ENCODE measurements at places on chromosomes 12 and 14.

GRCh38 chr12:124428792-124429281 lies 133.9 kb downstream of the RFLNA start:
- DNase-seq: no peak

DNA sequence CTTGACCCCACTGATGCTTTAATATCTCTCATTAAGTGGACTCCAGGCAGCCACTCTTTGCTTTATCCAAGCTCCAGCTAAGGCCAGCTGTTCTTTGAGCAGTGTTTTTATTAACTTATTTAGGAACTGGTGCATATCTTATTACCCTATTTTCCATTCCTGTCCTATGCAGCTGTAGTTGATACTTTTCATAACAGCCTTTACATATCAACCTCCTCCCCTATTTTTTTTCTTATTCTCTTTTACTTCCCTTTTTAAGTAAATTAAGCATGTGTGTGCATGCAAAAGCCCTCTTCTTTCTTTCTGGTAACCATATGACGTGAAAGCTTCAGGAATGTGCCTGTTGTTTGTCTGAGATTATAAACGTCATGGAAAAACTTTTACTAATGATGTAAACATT lies 121.2 kb downstream of the PTPRQ start:
- DNase-seq: no peak

DNA sequence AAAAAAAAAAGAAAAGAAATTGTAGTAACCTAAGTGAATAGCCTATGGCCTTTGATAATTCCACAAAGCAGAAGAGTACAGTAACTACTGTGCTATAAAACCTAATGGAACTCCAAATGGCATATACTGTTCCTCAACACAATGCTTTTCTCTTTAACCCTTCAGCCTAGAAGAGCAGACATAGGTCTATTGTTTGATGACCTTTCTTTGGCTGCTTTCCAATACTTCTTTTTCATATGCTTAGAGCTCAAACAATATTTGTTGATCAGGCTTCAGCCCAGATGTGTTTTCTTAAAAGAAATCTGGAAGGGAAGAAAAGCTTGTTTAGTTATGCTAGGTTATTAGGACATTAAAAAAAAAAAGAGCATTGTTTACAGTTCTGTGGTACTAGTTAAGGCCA lies 116.4 kb downstream of the NTN4 start:
- no peak for DNase-seq

GRCh38 chr14:87797001-87797400 lies 196.0 kb downstream of the GALC start:
- DNase-seq: no peak

- no peak for DNase-seq
These were observed 65.5 kb downstream of the SVOP start for GRCh38 chr12:108955225-108955835.

- DNase-seq: no peak
These were observed 46.3 kb downstream of the MON2 start for GRCh38 chr12:62512901-62513300.

DNA sequence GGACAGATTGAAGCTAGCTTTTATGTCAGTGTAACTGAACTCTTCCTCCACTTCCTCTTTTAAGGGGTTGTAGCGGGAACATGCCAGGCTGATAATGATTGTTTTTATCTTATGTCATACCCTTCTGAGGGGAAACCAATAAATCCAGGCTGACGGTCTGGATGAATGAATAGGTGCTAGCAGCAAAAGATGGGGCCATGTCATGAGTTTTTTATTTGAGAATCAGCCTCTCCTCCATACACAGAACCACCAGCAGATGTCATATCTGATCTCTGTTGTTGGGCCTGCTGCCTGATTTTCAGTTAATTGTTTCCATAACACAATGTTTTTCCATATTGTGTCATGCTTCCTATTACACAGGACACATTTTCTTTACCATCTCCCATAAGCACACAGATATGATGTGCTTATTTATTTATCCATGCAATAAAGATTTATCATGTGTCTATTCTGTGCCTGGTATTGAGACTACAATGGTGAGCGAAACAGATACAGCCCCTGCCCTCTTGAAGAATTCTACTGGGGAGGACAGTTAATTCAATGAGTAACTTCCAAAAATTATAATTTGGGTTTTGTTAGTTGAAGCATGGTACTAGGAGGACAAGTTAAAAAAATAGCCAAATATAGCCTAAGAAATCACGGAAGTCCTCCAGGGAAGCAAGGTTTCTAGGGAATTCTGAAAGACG lies 33.6 kb upstream of the CRY1 start:
- no peak for DNase-seq

DNA sequence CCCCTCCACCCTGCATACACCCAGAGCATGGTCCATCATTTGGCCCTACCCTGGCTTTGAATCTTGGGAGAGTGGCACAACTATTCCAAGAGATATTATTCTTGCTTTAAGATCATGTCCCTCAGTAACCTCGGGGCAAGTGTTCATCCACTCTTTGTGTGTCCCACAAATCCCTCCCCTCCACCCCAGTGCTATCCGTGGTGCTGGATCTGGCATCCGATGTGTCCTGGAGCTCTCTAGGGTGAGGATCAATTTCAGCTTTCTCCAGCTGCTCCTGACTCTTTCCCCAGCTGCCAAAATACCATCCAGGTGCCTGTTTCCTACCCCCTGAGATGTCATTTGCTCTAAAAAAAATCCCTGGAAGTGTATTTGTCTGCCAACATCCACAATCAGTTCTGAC lies 64.8 kb upstream of the CMKLR1 start:
- no peak for DNase-seq

DNA sequence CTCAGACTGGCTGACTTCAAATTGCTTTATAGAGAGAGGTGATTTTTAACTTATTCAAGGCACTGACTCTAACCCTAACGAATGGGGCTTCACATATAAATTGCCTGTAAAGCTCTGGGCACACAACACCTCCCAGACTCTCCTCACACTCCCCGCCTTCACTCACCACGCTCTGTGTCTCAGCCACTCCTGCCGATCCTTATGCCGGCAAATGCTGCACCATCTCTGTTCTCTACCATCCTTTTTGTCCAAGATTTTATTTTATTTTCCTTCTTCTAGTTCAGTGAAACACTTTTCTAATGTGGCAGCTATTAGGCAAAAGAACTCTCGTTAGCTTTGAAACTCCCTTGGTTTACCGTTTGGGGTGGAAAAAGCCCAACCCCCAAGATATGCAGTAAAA lies 446.1 kb upstream of the TMEM132C start:
- DNase-seq: no peak

DNA sequence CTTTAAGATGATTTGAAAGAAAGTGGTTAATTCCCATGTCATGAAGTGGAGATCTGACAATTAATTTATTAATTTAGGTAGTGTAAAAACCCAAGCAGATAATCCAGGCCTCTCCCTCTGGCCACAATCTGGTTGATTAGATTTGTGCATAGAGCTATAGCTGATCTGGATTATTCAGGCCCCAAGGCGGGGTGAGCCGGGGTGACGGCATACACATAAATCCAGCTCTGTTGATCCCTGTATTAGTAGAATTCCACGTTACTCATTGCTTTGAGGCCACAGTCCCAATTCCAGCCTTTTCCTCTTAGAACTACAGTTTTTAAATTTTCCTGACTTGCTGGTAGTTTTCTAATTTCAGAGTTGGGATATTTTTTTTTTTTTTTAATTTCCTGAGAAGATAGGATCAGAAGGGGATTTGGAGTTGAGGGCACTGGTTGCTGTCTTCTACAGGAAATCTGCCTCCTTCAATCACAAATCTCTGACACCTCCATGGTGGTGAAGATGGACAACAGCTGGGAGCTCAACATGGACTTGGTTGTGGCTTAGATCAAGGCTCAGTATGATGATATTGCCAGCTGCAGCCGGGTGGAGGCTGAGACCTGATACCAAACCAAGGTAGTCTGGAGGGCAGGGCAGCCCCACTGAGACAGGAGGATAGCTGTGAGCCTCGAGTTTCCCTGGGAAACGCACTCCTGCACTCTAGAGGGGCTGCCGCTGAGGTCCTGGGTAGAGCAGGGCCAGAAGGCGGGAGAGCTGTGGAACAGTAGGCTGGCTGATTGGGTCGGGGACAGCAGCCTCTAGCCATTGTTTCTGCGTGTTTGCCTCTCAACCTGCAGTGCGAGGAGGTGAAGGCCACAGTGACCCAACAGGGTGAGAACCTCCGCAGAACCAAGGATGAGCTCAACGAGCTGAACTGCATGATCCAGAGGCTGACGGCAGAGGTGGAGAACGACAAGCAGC lies 19.4 kb downstream of the KRT85 start:
- no peak for DNase-seq

GRCh38 chr12:42473130-42473529 lies 116.4 kb downstream of the PRICKLE1 start:
- DNase-seq: no peak

DNA sequence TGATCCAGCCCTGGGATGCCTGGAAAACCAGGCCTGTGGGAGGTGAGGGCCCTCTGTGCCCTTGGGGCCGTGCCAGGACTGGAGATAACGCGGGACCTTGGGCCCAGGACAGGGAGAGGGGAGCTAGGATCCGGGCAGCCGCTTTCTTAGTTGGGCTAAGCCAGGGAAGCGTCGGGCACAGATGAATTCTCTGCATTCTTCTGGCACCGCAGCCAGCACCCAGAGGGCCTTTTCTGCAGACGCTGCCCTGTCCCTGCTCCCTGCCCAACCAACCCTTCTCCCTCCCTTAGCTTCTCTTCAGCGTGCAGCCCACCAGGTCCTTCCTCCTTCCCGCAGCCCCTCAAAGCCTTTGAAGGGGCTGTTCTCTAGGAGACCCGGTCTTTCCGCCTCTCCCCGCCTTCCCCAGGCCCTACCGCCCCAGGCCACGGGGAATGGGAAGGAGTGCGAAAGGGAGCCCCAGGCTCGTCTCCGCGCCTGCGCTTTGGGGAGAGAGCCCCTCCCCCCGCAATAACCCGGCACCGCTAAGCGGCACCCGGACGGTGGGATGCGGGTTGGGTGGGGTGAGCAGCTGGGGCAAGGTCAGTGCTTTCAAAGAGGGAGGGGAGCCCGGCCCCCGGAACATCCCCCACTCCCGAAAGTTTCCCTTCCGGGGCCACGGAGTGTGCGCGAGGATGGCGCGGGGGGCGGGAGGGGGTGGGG lies 663 bp downstream of the NCKAP5L start:
- peak; percentile 64 for DNase-seq

DNA sequence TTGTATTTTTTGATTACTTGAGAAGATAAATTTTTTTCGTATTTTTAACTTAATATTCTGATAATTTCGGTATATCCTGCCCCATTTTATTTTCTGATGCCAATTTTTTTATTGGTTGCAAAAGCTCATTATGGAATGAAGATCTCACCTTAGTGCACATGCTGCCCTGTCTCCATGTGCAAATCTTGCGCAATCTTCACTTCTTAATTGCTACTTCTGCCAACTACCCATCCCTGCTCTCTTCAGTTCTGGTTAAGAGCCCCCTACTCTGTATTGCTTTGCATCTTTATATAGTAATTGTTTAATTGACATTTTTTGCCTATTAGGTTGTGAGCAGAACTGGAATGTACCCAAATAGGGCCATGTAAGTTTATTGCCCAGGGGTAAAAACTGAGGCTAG lies 20.5 kb upstream of the LRRK2 start:
- DNase-seq: no peak

GRCh38 chr14:103536693-103537092 lies 7.7 kb downstream of the TRMT61A start:
- no peak for DNase-seq

GRCh38 chr12:131072451-131073230 lies 118.9 kb downstream of the ADGRD1 start:
- DNase-seq: no peak
